ENCODE measurements at places on chromosomes 2 and 18.

DNA sequence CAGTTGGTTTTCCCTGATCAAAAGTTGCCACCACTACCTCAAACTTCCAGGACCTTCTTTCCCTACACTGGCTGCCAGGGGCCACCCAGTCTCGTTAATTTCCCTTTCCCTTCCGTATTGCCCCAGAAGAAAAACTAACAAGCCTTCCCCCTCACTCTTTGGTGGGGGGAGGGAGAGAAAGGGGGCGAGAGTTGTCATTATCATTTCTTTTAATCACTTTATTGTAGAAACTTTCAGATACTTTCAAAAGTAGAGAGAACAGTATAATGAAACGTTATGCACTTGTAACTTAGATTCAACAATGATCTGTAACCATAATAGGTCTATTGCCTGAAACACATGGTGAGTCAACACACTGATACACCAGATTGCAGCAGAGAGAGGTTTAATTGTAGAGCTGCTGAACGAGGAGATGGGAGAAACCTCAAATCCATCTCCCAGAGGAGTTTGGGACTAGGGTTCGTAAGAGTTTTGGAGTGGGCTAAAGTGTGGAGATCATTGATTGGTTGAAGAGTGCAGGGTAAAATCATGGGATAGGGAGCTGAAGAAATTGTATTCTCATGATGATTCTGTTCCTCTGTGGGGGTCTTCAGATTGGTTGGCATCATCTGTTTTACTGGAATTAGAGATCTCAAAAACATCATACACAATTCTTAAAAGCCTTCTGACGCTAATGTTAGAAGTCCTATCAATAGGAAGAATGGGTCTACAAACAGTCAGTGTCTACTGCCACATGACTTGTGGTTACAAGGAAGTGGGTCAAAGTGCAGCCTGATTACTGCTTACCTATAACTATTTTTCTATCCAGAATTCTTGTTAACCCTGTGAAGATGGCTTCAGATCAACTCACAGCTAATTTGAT is 2.6 kb upstream of the RNF149 start:
- DNase-seq: no peak

DNA sequence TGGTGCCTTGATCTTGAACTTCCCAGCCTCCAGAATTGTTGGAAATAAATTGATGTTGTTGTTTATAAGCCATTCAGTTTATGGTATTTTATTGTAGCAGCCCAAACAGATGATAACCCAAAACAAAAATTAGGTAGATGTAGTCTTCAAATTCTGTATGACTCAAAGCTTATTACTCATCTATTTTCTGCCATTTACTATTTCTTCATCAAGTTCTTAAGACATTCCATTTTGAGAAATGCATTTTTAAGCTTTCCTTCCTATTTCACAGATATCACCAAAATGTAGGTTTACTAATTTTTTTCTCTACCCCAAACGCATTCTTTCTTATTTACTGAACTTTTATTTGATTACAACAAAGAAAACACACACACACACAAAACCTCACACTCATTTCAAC is 148.2 kb downstream of the RND3 start:
- no peak for DNase-seq

DNA sequence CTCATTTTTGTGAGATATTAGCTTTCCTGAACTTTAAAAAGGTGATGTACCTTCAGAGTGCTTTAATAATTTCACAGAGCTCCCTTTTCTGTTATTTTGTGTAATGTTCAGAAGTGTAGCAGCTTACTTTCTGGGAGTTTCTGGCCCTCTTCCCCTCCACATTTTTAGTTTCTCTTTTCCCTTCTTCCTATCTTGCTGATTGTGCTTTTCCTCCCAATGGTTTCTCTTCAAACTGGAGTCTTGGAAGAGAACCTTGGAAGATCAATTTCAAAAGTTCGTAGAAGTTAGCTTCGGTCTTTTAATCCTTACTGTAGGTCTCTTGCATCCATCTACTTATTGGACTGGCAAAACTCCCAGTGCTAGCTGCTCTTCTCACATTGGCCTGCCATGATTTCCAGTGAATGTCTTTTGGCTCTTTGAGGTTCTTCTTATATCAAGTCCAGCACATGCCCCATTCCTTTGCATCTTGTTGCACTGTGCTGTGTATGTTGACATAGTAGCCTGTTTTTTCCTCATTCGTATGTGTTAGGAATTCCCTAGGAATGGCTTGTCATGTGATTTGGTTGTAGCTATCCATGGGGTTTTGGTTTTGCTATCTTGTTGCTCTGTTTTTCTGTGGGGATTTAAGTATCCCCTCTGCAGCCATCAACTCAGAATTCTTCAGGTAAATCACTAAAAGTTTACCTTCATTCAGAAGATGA is 7.8 kb downstream of the CCNT2 start:
- DNase-seq: no peak

DNA sequence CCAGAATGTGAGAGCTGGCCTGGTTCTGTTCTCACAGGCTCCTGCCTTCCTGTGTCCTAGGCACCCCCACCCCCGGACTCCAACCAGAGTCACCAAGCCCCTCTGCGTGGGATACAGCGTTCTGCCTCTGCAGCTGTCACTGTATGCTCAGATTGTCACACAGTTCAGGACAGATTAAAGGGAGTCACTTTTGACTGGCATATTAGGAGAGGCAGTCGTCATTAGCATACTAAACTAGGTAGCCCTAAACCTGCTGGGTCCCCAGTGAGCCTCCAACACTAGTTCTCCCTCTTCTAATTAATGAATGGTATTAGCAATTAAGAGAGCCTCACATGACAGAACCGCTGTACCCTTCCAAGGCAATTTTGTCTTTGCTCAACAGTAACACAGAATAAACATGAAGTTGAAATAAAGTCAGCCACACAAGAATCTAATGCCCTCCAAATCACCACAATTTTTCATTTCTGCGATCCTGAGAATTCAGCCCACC is 340.2 kb downstream of the CMPK2 start:
- no peak for DNase-seq

- no peak for DNase-seq
Observed at GRCh38 chr2:160576054-160576499, 82.5 kb upstream of the RBMS1 start.

DNA sequence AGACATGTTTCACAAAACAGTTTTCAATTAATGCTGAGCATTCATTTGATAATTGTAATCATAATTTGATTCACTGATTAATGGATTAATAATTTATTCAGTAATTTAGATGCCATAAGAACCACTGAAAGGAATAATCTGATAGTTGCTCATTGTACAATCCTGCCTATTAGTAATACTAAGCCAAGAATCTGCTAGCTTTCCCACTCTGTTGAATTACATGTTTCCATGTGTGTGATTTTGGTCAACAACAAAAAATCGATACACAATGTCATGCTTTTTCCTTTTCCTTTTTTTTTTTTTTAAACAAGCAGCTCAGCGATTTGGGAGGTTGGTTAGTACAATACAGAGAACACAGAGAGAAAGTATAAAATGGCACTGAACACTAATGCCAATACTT is 25.9 kb downstream of the ARL5A start:
- DNase-seq: no peak

- no peak for DNase-seq
Observed at GRCh38 chr18:44795241-44795640, 114.6 kb downstream of the SETBP1 start.

DNA sequence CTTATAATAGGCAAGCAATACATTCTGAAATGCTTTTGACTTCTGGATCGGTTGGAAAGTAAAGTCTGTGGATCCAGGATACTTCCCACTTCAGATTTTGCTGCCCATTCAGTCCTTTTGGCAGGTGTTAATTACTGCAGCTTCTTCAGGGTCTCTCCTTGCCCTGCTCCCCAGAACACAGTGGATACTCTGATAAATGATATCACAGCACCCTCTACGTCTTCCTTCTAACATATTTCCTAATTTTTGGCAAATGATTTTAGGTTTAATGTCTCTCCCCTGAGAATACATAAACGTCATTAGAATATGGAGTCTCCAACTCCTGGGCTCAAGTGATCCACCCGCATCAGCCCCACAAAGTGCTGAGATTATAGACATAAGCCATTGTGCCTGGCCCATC is 249.8 kb downstream of the NYAP2 start:
- DNase-seq: no peak

DNA sequence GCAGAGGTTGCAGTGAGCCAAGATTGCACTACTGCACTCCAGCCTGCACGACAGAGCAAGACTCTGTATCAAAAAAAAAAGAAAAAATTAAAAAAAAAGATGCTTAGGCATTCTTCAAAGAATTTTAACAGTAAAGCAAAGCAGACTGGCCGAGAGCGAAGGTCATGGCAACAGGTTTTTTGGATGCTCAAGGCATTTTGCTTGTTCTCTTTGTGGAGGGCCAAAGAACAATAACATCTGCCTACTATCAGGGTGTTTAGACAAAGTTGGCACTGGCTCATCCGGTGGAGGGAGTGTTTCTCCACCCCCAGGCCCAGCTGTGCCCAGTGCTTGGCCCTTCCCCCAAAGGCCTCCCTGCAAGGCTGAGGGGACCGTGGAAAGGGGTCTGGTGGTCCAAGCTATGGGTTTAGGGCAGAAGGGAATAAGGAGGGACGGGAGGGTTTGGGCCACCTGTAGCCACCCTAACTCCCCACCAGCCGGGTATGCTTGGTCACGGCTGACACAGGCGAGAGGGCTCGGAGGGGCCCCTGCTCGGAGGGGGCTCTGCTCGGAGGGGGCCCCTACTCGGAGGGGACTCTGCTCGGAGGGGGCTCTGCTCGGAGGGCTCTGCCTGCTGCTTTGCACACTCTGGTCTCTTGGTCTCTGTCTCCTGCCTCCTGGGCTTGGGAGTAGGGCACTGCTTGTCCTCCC is 26.7 kb upstream of the ALLC start:
- no peak for DNase-seq

- no peak for DNase-seq
Observed at GRCh38 chr2:47221946-47222345, 66.8 kb upstream of the STPG4 start.

DNA sequence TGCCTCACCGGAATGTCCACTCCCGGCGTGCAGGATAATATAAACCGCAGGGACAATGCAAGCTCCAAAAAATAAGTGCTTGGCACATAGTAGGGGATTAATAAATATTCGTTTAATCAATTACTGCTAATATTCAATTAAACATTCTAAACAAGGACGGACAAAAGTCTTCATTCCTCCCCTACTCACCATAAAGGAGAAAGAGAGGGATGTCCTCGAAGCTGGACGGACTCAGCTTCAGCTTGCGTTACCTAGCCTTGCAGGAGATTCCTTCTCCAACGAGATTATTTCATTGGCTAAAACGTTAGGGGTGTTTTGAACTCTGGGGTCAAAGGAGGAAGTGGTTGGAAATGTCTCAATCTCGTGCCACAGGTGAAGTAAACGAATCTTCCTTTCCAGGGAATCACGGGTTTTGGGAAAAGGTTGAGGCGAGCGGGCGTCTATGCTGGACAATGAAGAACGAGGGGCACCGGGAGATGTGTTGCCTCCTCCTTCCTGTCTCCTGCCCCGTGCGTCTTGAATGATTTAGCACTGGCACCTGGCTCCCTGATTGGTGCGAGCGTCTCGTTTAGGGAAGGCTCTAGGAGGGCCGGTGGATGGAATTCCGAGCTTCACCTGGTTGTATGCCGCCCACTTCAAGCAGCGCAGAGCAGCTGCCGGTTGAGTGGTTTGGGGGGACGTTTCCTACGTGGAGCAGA is 2.0 kb upstream of the GAD1 start:
- DNase-seq: peak; percentile 18

GRCh38 chr2:58501371-58502160 is 260.4 kb upstream of the FANCL start:
- no peak for DNase-seq

DNA sequence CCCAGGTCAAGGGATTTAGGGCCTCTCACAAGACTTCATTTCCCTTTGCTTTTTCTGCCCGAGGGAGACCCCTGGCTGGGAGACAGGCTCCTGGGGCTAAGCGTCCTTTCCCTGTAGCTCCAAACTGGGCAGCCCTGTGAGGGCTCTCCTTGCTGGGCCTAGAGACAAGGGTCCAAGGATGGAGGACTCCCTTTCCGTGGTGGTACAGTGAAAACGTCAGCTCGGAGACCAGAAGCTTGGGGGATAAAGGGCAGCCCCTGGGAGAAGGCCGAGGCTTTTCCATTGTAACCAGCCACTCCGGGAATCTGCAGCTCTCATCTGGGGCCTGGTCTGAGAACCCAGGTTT is 2.3 kb downstream of the SIX2 start:
- no peak for DNase-seq

DNA sequence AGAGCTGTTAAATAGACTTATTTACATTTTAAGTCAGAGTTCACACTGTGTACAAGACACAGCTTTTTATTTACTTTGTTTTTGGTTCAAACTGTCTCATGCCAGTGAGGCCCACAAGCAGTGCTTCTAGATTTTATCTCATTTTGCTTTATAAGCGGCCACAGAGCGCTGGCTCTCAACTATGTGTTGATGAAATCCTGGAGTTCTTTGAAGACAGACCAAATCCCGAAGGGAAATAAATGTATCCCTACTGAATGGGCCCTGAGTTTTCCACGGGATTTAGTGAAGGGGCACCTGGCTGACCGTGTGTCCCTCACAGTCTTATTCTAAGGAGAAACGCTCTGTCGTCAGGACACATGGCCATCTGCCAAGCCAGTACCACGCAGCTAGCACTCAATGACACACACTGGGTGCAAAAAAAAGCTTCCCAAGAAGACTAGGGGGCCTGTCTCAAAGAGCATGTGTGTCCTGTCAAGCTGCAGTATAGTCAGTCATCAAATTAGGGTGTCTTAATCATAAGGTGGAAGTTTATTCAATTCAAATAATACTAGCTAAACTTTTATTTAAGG is 23.4 kb downstream of the LYPD1 start:
- no peak for DNase-seq

- no peak for DNase-seq
Observed at GRCh38 chr2:98253461-98254070, 92.7 kb upstream of the CNGA3 start.

GRCh38 chr2:237221443-237221842 is 135.8 kb downstream of the COPS8 start:
- no peak for DNase-seq

GRCh38 chr2:195898505-195899191 is 170.0 kb downstream of the DNAH7 start:
- DNase-seq: peak; percentile 37

GRCh38 chr2:160952464-160953254 is 207.6 kb upstream of the TANK start:
- no peak for DNase-seq

- peak; percentile 49 for DNase-seq
Observed at GRCh38 chr2:20381457-20381856, 30.8 kb upstream of the PUM2 start.

DNA sequence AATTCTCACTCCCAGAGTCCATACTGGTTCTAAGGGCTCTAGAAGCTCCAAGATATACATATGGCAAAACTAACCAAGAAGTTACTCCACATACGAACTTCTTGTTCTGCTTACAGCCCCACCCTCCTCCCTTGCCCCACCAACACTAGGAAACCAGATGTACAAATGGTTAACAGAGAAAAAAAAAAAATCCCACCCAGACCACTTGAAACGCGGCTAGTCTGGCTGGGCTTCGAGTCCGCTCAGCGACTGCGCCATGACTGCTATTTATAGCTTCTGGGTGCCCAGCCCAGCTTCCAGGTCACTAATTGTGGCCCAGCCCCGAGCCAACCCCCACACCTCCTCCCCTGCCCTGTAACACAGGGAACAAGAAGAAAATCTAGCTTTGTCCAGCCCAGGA is 47.0 kb upstream of the IHH start:
- DNase-seq: no peak

- DNase-seq: no peak
Observed at GRCh38 chr18:22933966-22934423, 867 bp downstream of the RBBP8 start.

- DNase-seq: no peak
Observed at GRCh38 chr2:150601280-150602038, 114.0 kb upstream of the RND3 start.

GRCh38 chr2:26952374-26952773 is 18.1 kb upstream of the MAPRE3 start:
- no peak for DNase-seq

All from NCI-H1092 (cell line).